Activated CD4-positive, alpha-beta T cell treated with anti-CD3 and anti-CD28 coated beads for 24 hours (primary cell): ENCODE measurements at places on chromosomes 1 and 21.

GRCh38 chr1:212491454-212491853 is 58.7 kb downstream of the NENF start:
- no peak for DNase-seq

GRCh38 chr21:16199539-16199938 is 469.8 kb downstream of the USP25 start:
- no peak for DNase-seq

DNA sequence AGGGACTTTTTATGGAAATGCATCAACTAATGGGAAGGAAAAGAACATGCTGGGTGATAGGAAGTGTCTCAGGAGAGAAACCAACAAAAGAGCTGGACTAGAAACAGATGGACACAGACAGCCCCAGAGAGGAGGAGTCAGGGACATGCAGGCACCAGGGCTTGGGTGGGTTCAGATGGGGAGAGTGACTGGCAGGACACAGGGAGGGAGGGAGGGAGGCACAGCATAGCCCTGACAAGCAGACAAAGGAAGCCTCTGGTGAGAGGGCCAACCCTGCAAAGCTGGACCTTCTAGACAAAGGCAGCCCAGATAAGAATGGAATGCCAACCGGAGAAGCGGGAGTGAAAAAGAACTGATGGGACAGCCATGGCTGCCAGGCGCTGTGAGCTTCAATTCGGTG is 568.8 kb downstream of the AJAP1 start:
- no peak for DNase-seq

- DNase-seq = peak; percentile 91
Measured at GRCh38 chr1:2049718-2050431, at the start of gene PRKCZ. Gene PRKCZ (plus strand): TSS chr1:2050411. CDS start chr1:2050631, 220 bp downstream.

DNA sequence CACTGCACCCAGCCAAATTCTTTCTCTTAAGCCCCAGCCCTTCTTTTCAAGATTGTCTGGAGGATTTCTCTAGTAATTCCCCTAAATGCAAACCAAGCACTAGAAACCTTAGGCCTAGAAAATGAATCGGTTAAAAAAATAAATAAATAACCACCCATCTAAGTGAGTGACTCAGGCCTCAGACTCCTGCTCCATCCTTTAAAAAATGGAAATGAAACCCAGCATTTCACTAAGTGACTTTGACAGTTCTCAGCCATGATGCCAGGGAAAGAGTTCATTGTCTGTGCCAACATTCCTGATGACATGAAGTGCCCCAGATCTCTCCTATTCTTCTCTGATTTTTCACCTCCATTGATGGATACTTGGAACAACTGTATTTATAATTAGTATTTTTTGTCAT is 415.2 kb upstream of the DAB1 start:
- DNase-seq = no peak

DNA sequence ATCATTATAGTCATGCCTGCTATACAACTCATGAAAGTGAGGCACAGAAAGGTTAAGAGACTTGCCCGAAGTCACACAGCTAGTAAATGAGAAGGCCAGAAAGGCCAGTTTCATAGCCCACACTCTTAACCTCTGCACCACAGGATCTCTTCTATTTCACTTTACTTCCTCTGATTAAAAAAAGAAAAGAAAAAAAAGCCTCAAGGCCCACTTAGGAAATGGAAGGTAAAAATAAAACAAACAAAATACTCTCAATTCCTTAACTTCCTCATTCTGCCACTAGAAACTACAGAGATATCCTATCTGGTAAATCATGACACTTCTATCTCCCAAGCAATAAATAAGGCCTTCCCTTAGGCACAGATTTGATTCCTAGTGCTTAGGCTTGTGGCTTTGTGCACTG is 7.6 kb upstream of the ENAH start:
- DNase-seq = no peak

DNA sequence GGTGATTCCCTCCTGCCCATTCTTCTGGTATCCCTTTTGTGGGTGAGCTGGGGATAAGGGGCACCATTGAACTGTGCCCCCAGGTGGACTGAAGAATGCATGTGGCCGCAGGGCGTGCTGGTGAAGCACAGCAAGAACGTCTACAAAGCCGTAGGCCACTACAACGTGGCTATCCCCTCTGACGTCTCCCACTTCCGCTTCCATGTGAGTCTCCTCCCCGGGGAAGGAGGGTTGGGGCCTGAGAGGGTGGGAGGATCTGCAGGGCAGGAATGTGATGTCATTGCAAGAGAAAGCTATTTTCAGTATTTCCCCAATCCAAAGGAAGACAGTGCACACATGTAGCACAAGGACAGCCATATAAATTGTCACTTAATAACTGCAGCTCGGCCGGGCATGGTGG is 7.5 kb upstream of the KPNA6 start:
- no peak for DNase-seq

DNA sequence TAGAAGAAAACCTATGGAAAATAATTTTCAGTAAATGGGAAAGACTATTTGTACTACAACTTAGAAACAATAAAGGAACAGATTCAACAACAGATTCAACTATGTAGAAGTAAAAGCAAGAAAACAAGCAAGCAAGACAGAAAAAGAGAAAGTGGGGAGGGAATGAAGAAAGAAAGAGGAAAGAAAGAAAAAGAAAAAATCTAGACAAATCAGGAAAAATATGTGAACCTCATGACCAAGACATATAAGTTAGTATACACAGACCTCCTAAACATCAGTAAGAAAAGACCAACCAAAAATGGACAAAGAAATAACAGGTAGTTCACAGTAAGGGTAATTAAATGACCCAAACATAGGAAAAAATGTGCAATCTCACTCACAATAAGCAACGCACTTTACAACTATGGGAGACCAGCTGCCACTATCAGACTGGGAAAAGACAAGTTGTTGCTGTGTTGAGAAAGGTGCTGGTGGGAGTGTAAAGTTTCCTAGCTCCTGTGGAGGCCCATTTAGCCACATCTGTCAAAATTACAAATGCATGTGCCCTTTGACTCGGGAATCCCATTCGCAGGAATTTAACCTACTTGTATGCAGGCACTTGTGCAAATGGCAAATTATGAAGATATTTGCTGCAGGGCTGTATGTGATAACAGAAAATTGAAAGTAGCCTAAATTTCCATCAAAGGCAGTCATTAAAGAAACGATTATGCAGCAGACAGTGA is 13.9 kb upstream of the MAP3K21 start:
- DNase-seq = no peak

- no peak for DNase-seq
Measured at GRCh38 chr1:54865238-54866073, 21.5 kb downstream of the DHCR24 start.

GRCh38 chr21:14245711-14246110 is 29.8 kb downstream of the RBM11 start:
- no peak for DNase-seq

GRCh38 chr1:7915826-7916500 is 24.7 kb downstream of the TNFRSF9 start:
- DNase-seq = no peak

DNA sequence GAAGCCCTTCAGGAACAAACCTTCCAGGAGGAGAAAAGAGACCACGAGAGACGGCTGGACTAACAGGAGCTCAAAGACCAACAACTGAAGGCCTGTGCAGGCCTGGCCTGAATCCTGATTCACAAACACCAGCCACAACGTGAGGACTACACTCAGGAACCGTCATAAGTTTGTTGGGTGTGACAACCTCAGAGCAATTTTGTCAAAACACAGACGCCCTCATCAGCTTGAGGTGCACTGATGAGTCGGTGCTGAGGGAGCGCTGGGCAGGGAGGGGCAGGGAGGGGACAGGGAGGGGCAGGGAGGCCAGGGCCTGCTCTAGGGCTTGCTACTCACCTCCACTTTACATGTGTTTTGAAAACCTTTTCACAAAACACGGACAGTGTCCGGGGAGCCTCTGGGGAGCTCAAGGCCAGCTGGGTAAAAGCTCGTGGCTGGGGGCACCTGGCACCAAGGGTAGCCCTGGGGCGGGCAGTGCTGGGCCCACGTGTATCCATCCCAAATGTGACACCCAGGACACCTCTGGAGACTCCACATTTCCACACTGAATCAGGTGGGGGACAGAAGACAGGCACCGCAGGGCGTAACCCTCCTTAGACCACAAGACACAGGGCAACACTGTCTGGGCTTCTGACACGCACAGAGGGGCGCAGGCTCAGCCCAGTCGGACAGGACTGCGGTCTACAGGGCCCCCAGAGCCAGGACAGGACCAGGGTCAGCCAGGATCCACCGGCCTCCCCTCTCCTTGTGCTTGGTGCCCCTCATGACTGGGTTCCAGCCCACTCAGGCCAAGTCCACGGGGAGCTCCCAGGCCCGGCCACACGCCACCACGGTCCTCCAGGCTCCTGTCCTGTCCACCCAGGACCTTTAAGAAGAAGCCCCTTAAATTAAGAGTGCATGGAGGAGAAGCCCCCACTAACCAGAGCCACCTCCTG is 16.5 kb downstream of the LSS start:
- DNase-seq = no peak

DNA sequence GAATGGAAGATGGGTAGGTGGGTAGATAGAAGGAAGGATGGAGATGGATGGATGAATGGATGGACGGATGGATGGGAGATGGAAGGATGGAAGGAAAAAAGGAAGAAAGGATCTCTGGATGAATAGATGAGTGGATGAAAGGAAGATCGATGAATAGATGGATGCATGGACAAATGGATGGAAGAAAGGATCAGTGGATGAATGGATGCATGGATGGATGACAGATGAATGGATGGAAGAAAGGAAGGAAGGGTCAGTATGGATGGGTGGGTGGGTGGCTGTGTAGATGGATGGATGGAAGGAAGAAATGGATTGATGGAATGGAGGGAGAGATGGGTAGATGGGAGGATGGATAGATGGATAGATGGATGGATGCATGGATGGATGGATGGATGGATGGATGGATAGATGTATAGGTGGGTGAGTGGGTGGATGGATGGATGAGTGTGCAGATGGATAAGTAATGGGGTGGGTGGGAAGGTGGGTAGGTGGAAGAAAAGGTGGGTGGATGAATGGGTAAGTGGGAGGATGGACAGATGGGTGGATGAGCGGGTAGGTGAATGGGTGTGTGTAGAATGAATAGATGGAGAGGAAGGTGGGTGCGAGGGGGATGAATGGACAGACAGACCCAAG is 14.6 kb downstream of the KIF17 start:
- DNase-seq = no peak

- no peak for DNase-seq
Measured at GRCh38 chr1:230326971-230327891, 98.9 kb downstream of the PGBD5 start.

DNA sequence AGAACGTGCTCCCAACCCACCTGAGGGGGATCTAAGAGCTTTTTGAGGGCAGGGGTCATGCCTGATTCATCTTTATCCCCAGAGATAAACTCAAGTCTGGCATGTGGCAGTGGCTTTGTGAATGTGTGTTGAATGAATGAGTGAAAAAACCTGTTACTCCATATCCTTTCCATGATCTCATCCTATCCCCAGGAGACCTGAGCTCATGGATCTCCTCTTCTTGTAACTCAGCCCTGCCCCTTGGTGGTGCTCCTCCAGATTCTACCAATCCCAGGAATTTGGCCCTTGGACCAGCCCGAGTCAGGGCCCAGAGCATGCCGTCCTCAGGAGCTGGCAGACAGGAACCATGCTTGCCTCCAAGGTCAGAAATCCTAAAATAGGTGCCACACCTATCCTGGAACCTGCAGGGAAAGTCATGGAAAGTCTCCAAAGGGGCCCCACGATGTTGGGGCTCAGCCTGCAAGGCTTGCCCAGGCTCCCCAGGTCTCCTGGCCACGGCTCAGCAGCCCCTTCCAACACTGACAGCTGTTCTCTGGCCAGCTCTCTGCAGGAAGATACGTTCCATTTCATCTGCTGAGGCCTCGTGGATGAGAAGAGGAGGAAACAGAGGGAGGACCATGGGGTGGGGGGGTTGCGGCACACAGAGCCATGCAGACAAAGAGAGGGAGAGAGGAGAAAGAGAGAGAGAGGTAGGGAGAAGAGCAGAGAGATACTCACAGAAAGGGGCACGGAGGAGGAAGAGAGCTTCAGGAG is 214.6 kb downstream of the TRABD2B start:
- DNase-seq = no peak

GRCh38 chr1:218073062-218073461 is 212.0 kb upstream of the RRP15 start:
- DNase-seq = no peak

GRCh38 chr1:202005958-202006357 is 4.4 kb upstream of the ELF3 start:
- no peak for DNase-seq

DNA sequence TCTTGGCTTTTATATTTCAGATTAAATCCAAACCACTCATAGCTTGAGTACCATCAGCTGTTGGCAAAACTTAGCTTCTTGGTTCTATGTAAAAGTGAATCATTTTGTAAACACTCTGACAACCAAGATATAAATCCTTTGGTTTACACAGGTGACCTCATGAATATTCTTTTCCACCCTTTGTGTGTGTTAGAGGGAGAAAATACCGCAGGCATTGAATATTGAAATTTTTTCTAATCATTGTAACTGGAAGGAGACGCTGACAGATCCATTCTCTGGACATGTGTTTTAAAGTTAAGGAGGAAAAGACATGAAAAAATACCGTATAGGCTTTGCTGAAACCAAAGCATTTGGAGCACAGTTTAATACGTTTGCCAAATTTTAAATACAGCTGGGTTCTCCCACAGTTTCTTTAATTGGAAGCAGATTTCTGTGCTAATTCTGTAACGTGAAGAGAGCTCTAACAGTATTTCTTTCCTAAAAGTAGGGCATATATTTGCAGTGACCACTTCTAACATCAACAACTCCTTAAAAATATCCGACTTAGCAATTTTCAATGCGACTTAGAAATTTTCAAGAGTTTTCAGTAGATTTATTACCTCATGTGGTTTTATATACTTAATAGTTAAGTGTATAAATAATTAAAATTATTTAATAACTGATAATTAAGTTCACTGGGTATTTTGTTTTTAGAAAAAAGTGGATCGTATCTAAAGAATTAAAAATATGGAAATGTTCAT is 388.2 kb downstream of the USP25 start:
- no peak for DNase-seq

GRCh38 chr1:27397110-27397509 is 4.7 kb downstream of the GPR3 start:
- DNase-seq = no peak

GRCh38 chr21:32138658-32139057 is 140.2 kb downstream of the MIS18A start:
- no peak for DNase-seq
